ENCODE measurements at places on chromosomes 6 and 20.

GRCh38 chr20:45940053-45940452 lies 5.6 kb downstream of the PCIF1 start:
- DNase-seq = no peak

DNA sequence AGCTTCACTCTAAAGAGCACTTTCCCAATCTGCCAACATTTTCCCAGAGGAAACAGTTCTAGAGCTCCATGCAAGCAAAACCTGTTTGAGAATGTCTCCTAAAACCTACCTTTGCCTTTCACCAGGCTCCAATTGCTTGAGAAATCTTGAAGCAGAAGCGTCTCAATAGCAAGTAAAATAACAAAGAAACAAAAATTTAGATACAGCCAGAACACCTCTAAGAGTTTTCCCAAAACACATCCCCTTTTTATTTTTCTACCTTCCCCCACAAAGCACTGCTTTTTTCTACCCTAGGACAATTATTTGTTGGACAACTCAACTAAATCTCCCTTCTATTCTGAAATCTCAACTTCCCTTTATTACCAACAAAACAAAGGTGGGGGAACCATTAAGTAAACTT lies 3.6 kb downstream of the VGLL2 start:
- no peak for DNase-seq

DNA sequence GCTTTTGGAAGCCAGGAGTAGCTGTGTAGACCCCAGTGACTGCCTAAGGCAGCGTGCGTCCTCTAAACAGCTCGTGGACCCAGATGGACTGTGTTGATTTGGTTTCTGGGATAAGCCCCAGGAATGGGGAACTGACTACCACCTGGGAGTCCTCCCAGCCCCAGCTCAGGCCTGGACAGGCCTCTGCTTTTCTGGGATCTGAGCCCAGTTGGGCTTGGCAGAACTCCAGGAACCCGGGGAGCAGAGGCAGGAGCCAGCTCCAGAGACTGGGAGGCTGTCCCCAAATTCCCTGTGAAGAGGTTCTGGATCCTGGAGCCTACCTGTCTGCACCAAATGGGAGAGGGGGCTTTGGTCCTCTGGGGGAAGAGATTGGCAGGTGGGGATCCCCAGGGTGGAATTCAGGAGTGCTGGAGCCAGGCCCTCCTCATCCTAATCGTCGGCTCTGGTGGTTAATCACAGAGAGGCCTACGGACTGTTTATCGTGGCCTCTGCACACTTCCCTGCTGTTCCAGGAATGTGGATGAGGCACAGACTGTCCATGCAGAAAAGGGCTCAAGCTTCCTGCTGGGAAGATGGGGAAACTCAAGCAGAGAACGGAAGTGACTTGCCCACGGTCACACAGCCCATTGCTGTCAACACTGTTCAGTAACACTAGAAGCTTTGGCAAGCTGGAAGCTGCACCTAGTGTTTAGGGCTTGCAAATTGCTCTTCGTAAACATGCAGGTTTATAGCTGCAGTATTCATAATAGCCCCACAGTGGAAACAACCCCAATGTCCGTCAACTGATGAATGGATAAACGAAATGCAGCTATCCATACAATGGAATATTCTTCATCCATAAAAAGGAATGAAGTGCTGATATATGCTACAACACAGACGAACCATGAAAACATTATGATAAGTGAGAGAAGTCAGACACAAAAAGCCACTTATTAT lies 100.6 kb downstream of the KCNB1 start:
- no peak for DNase-seq

DNA sequence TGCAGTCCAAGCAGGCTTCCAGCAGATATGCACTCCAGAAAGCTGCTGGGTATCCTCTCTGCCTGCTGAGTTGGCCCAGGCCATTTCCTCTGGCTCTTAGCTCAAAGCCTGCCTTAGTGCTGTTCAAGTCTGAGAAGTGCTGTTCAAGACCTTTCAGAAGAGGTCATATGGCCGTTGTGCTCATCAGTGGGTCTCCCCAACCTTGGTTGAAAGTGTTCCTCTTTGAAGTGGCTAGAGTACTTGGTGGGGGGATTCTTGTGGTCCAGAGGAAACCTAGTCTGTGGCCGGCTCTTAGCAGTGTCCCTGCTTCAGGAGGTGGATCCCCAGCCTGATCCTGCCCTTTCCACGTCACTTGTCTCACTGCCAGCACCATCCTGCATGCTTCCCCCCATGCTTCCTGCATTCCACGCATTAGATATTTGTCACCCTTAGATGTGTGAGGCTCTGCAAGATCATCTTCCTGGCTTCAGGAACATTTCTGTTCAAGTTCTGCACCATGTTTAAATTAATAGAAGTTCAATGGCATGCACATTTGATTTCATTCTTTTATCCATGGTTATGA lies 105.0 kb downstream of the FIG4 start:
- DNase-seq = no peak

- no peak for DNase-seq
Measured at GRCh38 chr6:96995903-96996302, 71.4 kb downstream of the KLHL32 start.

DNA sequence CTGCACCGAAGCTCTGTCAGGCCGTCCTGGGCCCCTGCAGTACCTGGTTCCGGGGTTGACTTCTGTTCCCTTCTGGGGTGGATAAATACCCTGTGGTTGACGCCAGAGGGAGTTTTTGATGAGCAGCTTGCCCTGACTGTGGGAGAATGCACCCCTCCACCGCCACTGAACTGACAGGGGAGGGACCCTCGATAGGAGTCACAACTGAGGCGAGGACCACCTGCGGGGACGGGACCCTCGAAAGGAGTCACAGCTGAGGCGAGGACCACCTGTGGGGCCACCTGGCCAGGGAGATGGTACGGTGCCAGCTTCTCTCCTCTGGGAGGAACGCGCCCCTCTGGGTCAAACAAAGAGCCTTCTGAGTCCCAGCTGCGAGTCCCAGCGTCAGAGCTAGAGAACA lies 100.1 kb upstream of the FRMD1 start:
- DNase-seq = no peak

- no peak for DNase-seq
Measured at GRCh38 chr6:44225579-44226325, 2.4 kb downstream of the SLC29A1 start.

DNA sequence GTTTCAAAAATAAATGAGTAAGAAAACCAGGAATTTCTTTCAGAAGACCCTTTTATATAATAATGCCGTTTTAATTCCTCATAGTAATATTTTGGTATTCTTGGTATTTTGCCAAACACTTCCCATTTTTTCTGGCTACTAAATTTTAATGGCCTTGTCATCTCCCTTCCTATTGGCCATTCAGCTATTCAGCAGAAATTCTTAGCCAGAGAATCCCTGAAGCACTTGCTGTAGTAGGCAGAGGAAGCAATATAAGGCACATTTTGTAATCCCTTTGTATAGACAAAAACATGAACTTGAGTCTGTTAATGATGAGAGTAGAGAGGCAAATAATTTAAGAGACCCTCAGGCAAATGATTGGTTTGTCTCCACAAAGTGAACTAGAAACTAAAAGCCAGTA lies 118.4 kb upstream of the LAMP5 start:
- no peak for DNase-seq

All from GM12891 (cell line).